ENCODE measurements at places on chromosomes 5 and 9. TPM values are rescaled to one million over a fixed set of nuclear protein-coding genes. Genes with fewer than 3 reads are reported as not detected.

DNA sequence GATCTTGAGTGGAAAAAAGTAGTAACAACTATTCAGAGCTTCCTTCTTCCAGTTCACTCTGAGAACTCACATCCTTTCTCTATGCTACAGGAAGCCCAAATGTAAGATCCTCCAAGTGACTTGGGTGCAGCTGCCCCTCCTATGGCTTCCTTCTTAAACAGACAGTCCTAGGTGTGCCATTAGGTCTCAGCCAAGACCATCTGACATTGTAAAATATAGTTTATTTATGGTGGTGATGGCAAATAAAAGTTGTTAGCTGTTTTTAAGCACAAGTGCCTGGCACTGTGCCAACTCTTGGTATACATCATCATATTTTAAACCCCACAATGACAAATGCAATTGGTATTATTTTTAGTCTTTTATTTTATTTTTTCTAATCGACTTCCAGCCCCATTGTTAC, 58.1 kb downstream of the TMEM252 start:
- no peak for DNase-seq

- DNase-seq: no peak
Observed at GRCh38 chr5:5383461-5383860, 39.0 kb upstream of the ICE1 start.

The PTGDS gene
- total RNA-seq: not detected

The MSANTD3 gene
- 13.2 TPM for total RNA-seq

DNA sequence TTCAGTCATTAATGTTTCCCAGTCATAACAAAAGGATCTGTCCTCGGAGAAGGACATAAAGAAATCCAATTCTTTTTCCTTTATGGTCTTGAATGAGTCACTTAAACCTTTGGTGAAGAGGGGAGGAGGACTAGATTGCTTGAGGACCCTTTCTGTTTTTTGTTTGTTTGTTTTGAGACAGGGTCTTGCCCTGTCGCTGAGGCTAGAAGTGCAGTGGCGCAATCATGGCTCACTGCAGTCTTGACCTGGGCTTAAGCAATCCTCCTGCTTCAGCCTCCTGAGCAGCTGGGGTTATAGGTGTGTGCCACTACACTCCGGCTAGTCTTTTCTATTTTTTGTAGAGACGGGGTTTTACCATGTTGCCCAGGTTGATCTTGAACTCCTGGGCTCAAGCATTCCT, 12.3 kb downstream of the TIGD6 start:
- no peak for DNase-seq

The PFN3 gene
- total RNA-seq: not detected

The NIM1K gene
- 0.27 TPM for total RNA-seq

DNA sequence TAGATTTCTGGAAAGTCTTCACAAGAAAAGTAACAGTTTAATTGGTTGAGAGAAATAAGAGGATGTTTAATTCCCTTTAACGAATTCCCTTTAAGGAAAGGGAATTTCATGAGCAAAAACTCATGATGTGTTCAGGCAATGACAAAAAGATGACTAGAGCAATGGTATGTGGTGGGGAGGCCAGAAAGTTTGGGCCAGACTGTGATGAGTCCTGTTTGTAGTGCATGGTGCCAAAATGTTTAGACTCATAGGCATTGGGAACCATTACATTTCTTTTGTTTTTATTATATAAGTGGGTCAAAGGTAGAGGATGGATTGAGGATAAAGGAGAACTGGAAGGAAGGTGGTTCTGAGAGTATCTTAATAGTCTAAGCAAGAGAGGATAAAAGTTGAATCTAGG, 10.9 kb downstream of the CNTRL start:
- no peak for DNase-seq

DNA sequence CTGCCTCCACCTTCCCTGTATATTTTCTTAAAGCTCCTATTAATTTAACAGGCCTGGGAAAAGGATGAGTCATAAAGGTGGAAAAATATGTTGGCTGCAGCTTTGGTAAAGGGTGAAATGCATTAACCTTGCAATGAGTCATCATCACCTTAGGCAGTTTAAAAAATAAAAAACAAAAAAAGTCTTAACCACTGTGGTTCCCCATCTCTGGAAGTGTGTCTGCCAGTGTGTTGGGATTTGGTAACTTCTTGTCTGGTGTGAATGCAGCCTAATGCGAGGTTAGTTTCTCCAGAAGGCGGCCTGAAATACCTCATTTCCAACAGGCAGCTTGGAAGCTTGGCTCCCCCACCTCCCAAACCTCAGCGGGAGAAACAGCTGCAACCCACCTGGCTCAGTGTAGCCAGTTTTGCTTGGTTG, 265.3 kb upstream of the GAS1 start:
- DNase-seq: no peak

The PCDHA7 gene
- total RNA-seq: 0.27 TPM

DNA sequence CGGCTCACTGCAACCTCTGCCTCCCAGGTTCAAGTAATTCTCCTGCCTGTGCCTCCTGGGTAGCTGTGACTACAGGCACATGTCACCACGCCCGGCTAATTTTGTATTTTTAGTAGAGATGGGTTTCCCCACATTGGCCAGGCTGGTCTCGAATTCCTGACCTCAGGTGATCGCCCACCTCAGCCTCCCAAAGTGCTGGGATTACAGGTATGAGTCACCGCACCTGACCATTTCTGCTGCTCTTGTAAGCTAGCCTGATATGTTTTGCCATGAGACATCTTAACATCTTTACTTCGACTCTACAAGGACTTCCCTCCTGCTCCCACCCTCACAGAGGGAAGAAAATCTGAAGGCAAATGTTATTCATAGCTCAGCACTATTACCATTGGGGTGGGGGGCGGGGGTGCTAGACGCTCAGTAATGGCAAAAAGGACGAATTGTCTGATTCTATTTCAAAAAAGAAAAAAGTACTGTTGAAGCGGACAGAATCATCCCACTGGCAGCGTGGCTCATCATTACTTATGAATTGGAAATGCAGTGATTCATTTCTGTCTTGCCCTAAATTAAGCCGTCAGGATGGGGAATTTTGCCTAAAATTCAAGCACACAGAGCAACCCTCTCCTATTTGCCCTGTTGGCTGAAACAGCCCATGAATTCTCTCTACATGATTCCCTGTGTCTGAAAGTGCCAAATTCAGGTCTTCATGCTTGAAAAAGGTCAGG, 46.4 kb upstream of the WWC1 start:
- DNase-seq: no peak

GRCh38 chr9:73155377-73155776, 3.7 kb downstream of the ANXA1 start:
- no peak for DNase-seq

The PDLIM4 gene
- total RNA-seq: 1.6 TPM

DNA sequence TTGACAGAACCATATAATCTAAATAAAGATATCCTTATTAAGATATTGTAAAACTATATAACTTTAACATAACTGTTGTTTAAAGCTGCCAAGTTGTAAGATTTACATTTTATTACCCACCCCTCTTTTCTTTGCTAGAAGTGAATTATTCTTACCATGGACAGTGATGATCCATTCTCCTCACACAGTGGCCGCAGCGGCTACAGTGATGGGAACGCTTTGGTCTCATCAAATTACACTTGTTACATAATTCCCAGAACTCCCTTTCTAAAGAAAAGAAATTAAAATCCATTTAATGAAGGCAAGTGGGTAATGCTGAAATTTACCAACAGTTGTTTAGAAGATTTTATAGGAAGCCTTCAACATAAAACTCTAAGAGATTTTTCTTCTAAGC, 31.2 kb downstream of the ZDHHC21 start:
- DNase-seq: no peak

- peak; percentile 77 for DNase-seq
Observed at GRCh38 chr5:76403766-76404222, 709 bp downstream of the IQGAP2 start.

DNA sequence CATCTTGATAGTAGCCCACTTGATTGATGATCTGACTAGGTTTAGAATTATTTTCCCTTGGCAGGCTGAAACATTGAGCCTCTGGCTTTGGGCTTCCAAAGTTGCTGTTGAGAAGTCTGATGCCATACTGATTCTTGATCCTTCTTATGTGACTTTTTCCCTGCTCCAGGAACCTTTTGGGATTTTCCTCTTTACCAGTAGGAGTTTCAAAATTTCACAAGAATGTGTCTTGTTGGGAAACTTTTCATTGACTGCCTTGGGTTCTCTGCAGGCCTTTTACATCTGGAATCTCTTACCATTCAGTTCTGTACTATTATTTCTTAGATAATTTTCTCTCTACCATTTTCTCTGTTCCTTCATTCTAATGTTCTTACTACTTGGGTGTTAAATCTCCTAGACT, 20.0 kb downstream of the STC2 start:
- no peak for DNase-seq

The RCL1 gene
- total RNA-seq: 29.4 TPM

The ADGRD2 gene
- total RNA-seq: under 0.01 TPM

- no peak for DNase-seq
Observed at GRCh38 chr5:173302546-173303155, 25.6 kb downstream of the STC2 start.

The TAS2R1 gene
- not detected for total RNA-seq

GRCh38 chr9:92948038-92948534, 763 bp downstream of the FGD3 start:
- DNase-seq: no peak

DNA sequence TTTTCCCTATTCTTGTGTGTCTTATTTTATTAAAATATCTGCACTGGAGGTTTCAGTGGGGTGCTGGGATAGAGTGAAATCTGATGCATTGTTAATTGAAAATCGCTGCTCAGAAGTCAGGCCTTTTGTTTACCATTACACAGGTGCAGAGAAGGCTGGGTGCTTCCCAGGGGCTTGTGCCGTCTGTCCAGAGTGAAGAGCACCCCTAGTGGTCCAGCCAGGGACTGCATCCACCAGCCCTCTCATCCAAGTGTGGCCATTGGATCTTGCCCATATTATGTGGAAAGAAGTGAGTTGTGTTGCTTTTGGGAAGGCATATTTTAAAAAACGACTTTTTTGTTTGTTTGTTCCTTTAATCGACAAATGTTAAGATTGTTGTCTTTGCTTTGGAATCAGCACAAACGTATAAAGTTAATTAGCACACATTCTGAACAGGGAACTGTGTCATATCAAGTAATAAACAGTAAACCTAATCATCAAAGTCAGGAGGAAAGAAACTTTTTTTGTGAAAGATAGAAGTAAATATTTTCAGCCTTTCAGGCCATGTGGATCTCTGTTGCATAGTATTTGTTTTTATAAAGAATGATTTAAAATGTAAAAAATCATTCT, 315.6 kb downstream of the MTRR start:
- DNase-seq: peak; percentile 3

- no peak for DNase-seq
Observed at GRCh38 chr5:124996764-124997077, 250.3 kb upstream of the ZNF608 start.

GRCh38 chr5:148394587-148395019, 10.8 kb downstream of the FBXO38 start:
- no peak for DNase-seq

The ASPN gene
- not detected for total RNA-seq

GRCh38 chr5:95858023-95858461, 35.5 kb upstream of the GLRX start:
- no peak for DNase-seq

The LEAP2 gene
- total RNA-seq: 0.81 TPM

The PIP5K1B gene
- 12.4 TPM for total RNA-seq

DNA sequence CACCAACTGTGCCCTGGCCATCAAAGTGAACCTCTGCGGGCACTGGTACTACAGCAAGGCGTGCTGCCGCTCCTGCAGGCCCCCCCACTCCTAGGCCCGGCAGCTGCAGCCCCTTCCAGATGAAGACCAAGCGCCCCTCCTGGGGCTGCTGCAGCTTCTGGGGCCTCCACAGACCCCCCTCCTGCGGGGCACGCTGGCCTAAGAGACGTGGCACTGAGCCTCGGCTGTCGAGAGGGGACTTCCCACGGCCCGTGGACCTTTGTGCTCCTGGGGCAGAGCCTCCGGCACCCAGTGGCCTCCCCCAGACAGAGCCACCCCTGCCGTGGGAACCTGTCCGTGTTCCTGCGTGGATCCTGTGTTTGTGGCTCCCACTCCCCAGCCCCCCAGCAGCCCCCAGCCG, 34.4 kb downstream of the FAM163B start:
- DNase-seq: no peak

DNA sequence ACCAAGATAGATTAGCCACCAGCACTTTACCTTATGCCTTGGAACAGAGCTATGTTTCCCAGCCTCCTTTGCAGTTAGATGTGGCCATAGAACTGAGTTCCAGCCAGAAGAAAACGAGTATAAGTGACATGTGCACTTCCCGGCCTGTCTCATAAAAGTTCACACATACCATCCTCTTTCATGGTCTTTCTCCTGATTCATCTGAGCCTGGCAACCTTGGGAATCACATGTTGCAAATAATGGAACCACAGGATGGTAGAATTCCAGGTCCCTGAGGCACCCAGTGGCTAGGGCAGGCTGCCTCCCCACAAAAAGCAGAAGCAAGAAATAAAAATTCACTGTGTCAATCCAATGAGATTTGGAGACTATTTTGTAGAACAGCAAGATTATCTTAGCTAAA, 128.1 kb downstream of the PDE4D start:
- no peak for DNase-seq

DNA sequence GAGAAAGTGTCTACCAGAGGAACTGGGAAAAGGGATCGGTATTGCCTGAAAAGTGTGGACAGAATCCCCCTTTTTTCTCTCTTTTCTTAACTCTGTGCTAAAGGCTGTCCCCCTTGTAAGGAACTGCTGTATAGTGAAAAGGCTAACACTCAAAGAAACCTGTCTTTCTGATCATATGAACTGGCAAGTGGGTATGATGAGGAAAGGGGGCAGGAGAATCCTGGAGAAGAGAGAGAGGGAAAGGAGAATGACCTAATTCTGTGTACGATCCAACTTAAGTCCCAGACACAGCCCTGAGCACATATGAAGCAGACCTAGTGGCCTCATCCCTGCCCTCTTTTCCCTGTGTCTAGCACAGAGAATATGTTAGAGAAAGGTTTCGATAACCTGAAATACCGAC, 967 bp downstream of the ANKRD31 start:
- no peak for DNase-seq

DNA sequence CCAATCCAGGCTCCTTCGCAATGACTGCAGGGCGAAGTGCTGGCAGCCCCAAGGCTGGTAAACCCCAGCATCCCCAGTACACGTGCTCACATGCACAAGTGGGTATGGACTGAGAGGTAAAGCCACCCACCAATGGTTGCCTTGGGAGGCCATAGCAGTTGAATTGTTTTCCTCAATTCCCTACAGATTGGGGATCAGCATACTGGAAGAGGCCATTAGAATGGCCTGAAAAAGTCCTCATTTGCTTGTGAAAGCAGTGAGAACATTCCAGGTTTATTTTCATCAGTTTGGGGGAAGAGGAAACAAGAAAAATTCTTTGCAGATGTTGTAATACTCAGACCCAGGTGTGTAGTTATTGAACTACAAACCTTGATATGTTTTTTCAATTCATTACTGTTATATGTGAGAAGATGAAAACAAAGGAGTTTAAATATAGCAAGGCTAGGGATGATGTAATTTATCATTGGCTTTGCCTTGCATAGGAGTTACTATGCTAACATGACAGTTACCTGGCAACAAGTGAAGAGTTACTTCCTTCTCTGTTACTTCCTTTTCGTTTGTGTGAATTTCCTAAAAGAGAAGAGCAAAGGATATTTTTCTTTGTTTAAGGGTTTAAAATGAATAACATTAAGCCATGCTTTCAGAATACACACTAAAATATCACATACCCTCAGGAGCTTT, 36.4 kb downstream of the MTMR12 start:
- DNase-seq: peak; percentile 75

- no peak for DNase-seq
Observed at GRCh38 chr9:129550199-129550839, 70.6 kb downstream of the C9orf50 start.

Data from hematopoietic multipotent progenitor cell (in vitro differentiated cells).